Activated CD4-positive, CD25-positive, alpha-beta regulatory T cell treated with anti-CD3 and anti-CD28 coated beads, Interleukin-2, amount 50 U/mL, for 16 hours (primary cell): ENCODE measurements at places on chromosomes 2 and 18.

DNA sequence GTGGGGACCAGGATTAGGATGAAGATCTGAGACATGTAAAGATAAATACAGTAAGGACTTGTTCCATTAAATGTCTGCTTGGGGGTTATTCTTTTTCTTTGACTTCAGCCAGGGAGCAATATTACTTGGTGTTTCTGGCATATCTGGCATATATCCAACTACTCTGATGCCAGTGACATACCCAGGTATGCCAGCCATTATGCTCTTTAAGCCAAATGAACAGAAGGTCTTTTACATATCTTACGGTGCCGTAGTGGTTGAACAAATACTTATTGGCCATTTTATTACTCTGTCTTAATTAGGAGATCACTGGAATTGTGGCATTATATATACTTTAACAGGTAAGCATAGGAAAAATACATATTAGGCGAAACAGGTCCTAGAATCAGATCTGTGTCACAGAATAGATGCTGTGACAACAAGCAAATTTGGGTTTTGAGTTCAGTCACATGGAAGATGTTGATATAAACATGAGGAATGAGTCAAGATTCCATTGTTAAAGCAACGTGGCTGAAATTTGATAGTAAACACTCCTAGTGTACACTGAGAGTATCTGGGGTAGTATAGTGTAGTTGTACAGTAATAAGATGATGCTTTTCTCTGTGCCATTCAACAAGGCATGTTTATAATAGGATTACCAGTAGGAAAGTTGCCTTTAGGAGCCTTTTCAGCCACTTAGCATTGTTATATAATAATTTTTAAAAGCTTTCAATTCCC is 62.6 kb downstream of the KCTD18 start:
- no peak for DNase-seq

DNA sequence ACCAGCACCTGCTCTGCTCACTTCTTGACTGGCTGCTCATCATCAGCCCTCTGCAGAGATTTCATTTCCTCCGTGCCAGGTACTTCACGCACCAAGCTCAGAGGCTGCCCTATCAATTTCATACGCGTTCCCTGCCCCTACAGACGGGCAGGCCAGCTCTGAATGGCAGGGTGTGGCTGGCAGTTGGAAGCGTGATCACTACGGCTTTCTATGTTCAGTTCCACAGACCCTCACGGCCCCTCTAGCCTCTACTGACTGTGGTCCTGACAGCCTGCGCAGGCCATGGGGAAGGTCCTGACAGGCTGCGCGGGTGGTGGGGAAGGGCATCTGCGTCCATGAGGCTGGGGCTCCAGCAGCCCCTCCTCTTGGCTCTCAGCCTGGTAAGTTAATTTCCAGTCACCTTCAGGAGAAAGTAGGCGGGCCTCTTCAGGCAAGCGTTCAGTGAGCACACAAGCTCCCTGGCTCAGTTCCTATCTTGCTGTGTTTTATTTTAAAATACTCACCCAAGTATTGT is 154.8 kb downstream of the ZNF236 start:
- no peak for DNase-seq

DNA sequence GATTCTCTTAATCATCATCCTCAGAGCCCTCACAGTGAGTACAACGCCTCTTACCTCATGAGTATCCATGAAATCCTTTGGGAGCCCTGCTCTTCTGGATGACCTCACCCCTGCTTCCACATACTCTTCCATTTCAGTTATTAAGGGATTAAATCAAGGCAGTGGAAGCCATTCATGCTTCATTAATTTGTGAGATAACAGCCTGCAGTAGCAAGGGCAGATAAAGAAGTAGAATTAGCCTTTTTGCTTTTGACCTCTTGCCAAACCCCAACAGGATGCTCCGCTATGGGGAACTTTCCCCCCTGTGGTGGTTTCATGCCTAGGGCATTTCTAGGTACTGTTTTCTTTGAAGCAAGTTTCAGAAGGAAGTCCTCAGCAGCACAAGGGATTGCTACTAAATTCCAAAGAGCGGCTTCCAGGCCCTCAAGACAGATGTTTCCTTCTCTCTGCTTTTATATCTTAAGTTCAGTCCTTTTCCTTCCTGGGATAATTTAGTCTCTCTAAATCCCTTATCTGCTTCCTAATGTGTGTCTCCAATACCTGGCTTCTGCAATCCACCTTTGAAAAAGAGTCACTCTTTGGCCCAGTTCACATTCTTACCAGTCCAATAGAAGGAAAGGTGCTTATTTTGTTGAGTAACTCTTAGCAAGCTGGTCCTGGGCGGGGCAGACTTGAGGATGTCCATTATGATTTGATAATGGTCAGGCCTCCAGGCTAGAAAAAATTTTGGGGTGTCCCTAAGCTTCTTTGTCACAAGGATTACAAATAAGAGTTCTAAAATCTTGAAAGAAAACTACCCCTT is 76.9 kb downstream of the MYO1B start:
- no peak for DNase-seq

DNA sequence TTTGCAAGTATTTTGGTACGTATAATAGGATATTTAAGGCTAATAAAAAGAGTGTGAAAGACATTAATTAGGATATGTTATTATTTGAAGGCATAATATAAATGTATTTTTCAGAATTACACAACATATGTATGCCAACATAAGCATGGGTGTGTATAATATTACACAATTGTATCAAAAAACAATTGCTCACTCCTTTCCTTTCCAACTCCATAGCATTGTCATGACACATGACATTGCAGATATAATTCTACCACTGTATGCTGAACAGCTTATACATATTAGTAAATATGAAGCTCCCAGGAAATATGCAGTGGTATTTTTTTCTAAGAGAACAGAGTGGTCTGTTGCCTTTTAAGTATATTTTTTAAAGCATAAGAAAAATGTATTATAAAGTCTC is 593.1 kb downstream of the TMX3 start:
- no peak for DNase-seq

GRCh38 chr2:27857417-27858172 is 32.6 kb downstream of the RBKS start:
- no peak for DNase-seq

DNA sequence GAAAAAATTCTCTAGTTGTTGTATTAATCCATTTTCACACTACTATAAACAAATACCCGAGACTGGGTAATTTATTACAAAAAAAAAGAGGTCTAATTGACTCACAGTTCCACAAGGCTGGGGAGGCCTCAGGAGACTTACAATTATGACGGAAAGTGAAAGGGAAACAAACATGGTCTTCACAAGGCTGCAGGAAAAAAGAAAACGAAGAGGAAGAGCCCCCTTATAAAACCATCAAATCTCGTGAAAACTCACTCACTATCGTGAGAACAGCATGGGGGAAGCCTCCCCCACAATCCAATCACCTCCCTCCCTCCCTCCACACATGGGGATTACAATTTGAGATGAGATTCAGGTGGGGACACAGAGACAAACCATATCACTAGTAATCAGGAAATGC is 61.7 kb upstream of the SPTBN1 start:
- DNase-seq, result no peak

GRCh38 chr18:5541644-5542043 is 2.2 kb downstream of the EPB41L3 start:
- DNase-seq, result no peak

DNA sequence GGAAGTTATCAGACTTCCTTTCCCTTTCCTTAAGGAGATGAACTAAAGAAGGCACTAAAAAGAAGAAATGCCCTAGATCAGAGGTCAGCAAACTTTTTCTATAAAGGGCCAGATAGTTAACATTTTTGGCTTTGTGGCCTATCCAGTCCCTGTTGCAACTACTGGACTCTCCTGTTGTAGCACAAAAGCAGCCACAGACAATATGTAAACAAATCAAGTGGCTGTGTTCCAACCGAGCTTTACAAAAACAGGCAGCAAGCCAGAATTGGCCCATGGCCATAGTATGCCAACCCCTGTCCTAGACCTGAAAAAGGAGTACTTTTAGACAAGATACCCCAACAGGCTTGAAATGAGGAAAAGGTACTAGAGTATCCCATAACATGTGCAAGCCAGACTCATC is 10.9 kb downstream of the NHEJ1 start:
- no peak for DNase-seq

GRCh38 chr2:233059797-233060500 is at the start of gene INPP5D:
TSS of gene INPP5D (plus strand) at chr2:233060342. CDS start at chr2:233060479, 137 bp downstream.
- peak; percentile 59 for DNase-seq

- DNase-seq, result no peak
These were observed 256.3 kb upstream of the LINC00305 start for GRCh38 chr18:64405161-64405560.

GRCh38 chr2:190879474-190880377 is 895 bp upstream of the GLS start:
- DNase-seq, result no peak

DNA sequence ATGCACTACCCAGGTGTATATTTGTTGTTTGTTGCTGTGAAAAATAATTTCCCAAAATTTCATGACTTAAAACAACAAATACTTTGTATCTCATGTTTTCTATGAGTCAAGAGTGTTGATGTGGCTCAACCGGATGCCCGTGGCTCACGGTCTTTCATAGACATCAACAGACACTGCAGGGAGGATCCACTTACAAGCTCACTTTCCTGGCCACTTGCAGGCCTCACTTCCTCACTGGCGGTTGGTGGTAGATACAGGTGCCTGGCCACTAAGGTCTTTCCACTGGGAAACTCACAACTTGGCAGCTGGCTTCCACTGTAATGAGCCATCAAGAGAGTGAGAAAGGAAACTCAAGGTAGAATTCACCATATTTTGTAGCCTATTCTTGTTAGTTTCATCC is 662.9 kb downstream of the IRS1 start:
- no peak for DNase-seq

GRCh38 chr2:223442847-223443246 is 159.3 kb downstream of the SCG2 start:
- no peak for DNase-seq

- no peak for DNase-seq
These were observed 102.3 kb downstream of the TTN start for GRCh38 chr2:178704876-178705275.
